ENCODE measurements at places on chromosomes 2 and 18.

- DNase-seq = no peak
Measured at GRCh38 chr2:28291811-28292440, 100.7 kb upstream of the FOSL2 start.

DNA sequence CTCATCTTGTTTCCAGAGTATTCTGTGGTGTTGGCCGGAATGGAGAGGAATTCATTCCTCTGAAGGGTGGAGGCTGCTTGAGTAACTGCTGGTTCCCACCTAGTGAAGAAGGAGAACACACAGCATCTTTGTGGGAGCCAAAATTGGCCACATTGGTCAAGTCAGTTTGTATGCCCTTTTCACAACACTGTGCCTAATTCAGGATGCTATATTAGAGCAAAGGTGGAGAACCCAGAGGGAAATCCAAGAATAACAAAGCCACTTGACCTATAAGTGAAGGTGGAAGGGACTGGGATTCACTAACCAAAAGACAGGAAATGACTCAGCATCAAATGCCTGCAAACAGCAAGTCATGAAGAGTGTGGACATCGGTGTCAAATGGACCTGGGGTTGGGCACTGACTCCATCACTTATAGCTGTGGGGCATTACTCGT lies 27.3 kb upstream of the MLPH start:
- DNase-seq = no peak

- DNase-seq = no peak
Measured at GRCh38 chr2:158509928-158510797, 53.4 kb downstream of the PKP4 start.

- DNase-seq = no peak
Measured at GRCh38 chr2:196242131-196242620, 70.8 kb upstream of the STK17B start.

- no peak for DNase-seq
Measured at GRCh38 chr2:67666386-67667053, 269.4 kb downstream of the ETAA1 start.

DNA sequence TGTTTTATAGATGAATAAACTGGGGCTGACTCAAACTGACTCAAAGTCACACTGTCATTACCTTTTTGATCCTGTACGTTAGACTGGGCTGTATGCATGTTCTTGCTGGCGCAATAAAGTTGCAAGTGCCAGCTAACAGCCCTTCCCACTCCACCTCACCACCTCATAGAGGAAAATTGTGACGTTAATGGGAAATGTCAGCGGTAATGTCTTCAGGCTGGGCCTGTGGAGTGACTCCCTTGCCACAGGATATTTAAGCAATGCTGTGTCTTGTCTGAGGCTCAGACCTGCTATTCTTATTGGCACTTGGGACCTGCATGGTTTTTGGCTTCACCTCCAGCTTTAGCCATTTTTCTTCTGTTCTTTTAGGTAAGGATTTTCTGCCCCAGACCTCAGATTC lies 25.2 kb upstream of the CASP10 start:
- no peak for DNase-seq

GRCh38 chr18:26074246-26074645 lies 16.2 kb downstream of the SS18 start:
- DNase-seq = no peak

DNA sequence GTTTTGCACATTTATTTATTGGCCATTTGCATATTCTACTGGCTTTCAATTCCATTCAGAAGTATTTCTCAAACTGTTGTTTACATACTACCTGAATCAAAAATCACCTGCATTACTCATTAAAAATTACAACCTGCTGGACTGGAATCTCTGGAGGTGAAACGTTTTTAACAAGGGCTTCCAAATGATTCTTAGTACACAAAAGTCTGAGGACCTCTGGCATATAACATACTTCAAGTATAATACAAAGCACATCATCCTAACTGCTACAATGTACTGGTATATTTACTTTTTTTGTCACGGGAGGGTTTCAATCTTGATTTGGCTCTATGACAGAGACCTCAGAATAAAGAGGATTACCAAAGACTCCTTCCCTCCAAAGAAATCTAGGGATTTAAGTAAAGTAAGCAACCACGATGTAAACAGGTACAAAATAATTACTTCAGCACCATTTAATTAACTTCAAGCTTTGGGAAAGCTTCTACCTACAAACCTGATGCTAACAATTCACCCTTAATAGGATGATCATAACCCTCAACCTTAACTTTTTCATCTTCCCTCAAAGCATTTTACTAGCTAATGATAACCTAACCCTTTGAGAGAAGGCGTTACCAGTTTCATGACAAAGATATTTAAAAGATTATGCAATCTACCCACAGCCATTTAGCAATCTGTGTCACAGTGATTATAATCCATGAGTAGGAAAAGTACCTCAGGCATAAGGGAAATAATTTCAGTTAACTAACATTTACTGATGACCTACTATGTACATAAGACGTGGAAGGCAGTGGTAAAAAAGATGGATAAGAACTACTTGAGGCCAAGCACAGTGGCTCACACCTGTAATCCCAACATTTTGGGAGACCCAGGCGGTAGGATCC lies 24.7 kb downstream of the ATAD2B start:
- DNase-seq = no peak

DNA sequence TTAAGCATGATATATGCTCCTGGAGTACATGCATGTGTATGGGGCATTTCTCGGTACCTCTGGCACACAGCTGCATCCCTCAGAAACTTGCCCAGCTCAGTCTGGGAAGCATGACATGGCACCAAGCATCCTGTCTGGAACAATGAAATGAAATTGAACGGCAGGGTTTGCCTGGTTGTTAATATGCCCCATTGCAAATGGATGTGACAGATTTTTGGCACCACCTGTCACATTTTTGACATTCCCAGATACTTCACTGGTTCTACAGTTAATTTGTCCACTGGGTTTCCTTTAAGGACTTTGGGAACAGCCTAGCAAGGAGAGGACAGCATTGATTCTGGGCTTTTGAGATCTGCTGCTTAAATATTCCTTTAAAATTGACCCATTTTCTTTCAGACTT lies 305.8 kb downstream of the TSN start:
- DNase-seq = no peak

GRCh38 chr2:8611246-8611645 lies 70.6 kb upstream of the ID2 start:
- no peak for DNase-seq

GRCh38 chr18:78431606-78432005 lies 548.0 kb upstream of the SALL3 start:
- no peak for DNase-seq

DNA sequence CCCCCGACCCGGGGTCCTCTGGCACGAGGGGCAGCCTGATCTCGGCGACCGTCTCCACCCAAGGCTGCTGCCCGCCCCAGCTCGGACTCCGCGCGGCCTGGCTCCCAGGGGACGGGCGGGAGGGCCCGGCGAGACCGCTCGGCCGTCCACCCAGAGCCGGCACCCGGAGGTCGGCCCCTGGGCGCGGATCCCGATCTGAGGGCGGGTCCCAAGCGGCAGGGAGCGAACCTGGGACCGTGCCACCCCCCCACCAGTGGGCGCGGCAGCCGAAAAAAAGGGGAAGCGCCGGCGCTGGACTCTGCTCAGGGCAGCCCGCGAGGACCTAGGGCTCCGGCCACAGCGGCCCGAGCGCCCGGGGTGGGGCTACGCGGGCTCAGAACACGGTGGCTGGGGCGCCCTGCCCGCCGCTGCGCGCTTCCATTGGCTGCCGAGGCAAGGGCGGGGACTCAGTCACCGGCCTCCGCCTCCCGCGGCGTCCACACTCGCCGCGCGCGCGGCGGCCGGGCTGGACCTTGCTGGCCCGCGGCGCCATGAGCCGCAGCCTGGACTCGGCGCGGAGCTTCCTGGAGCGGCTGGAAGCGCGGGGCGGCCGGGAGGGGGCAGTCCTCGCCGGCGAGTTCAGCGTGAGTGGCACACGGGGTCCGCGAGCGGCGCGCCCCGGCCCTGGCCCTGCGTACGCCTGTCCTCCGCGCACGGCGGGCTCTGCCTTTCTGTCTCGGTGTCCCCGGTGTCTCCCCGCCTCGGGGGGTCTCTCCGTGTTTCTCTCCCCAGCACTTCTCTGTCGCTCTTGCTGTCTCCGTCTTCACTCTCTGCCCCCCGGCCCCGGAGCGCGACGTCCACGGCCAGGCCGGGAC lies at the start of gene PTPN18:
Gene PTPN18, plus strand, starts transcription at position 479 of the 854 bp plus-strand sequence. Its CDS starts 52 bp downstream, at position 531.
- peak; percentile 84 for DNase-seq

GRCh38 chr2:161131804-161132203 lies 28.4 kb upstream of the TANK start:
- DNase-seq = no peak

- DNase-seq = no peak
Measured at GRCh38 chr2:83827618-83828017, 631.5 kb downstream of the SUCLG1 start.

DNA sequence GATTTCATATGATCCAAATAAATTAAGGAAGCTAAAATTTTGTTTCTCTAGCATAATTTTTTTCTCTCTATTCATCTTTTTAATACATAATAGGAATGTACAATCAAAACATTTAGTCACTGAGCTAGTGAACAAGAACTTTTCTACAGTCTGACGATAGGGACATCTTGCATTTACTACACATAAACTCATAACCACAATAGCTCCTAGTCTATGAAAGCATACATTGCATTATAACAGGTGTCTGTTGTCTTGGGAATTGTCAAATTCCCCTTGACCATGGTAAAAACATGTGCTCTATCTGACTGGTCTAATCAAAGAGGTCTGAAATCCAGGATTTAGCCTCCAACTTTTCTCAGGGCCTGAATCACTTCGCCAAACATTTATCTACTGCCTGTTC lies 144.8 kb downstream of the FAM124B start:
- DNase-seq = no peak

- no peak for DNase-seq
Measured at GRCh38 chr2:177588671-177589070, 196.1 kb downstream of the AGPS start.

GRCh38 chr2:215895330-215895729 lies 118.0 kb downstream of the MREG start:
- DNase-seq = no peak

DNA sequence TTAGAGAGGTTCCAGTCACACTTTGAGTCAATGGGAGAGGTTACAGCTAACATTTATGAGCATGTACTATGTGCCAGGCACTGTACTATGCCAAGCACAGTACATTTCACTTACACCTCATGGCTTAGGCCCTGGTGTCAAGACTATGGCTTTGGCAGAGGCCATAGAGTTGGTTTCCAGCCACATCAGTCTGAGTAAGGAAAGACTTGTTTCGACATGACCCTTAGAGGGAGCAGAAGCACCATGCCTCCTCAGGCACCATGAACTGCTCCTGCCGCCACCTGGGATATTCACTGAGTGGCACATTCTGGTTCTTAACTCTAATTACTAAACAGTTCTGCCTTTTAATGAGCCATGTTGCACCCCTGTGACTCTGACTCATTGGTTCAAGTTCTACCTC lies 12.7 kb downstream of the DGUOK start:
- DNase-seq = no peak

DNA sequence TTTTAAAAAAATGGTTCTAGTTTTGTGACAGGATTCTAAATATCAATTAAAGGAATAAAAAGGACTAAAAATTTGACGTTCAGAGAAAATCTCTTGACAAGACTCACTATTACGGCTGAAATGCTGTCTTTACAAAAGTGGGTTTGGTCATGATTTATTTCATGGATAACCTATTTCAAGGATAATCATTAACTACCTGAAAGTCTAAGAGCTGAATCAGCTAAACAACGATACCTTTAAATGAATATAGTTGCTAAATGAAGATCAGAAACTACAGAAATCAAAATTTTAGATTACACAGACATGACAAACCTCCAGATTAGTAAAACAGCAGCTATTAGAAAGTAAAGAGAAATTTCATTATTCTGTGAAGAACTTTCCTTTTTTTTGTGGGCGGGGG lies 35.7 kb downstream of the RTTN start:
- no peak for DNase-seq

- DNase-seq = no peak
Measured at GRCh38 chr2:20174410-20174809, 50.5 kb downstream of the SDC1 start.

GRCh38 chr18:63142594-63143225 lies 176.9 kb downstream of the BCL2 start:
- DNase-seq = no peak

DNA sequence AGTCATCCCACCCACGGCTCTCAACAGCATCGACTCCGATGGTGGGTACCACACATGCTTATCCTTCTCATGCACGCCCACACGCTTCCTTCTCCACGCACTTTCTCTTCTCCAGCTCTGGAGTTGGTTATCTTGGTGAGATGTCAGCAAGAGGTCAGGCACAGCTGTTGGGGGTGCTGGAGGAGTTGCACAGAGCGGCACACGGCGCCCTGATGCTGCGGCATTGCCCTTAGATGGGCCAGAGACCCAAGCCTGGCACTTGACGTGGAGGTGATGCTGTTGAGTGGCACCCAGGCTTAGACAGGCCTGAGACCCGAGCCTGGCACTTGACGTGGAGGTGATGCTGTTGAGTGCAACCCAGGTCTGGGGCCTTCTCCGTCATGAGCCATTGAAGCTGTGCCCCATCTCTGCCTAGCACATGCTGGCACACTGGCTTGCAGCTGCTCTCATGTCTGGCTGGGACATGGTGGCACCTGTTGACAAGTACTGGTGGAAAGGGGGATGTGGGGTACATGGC lies 83.2 kb downstream of the DGKD start:
- DNase-seq = no peak

DNA sequence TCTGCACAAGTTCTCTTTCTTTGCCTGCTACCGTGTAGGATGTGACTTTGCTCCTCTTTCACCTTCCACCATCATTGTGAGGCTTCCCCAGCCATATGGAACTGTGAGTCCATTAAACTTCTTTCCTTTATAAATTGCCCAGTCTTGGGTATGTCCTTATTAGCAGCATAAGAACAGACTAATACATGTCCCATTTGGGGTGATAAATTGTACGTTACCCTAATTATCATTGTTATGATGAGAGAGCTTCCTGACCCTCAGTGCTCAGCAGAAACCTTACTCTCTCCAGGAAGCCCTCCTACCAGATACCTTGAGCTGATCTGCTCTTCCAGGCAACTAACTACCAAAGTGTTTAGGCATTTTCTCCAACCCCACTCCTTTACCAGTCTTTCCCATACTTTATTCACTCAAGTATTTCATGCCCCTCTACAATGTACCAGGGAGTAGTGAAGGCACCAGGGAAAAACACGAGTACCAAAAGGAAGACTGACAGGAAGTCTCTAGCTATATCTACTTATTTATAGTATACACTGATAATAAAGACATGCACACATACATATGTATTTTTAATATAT lies 196.2 kb downstream of the MYCN start:
- no peak for DNase-seq

DNA sequence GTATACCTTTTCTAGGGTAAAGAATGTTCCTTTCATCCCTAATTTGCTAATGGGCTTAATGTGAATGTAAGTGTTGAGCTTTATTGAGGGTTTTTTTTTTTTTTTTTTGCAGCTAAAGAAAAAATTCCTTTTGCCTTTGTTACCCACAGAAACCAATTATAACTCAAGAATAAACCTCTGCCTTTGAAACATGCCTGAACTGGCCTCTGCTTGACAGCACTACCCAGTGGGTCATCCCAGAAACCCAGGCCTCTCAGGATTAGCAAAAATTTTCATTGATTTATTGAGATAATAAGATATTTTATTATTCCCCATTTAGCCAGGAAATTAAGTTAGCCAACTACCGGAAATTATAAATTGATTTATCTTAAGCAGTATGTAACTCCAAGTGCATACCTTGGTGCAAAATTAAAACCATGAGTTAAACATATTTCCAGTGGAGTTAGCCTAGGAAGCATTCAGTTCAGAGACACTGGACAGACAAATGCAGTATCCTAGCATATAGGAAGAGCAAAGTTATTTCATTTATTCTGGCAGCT lies 67.0 kb upstream of the RASGRP3 start:
- DNase-seq = no peak

GRCh38 chr2:161257123-161257952 lies 50.9 kb upstream of the PSMD14 start:
- DNase-seq = no peak

- DNase-seq = no peak
Measured at GRCh38 chr2:41736105-41736567, 311.7 kb upstream of the PKDCC start.

All from nucleus accumbens (tissue), 56 donors.